ENCODE measurements at places on chromosomes 3 and 15. TPM values are rescaled to one million over a fixed set of nuclear protein-coding genes. Genes with fewer than 3 reads are reported as not detected.
A peak's percentile ranks its signal among the peaks of the same experiment; 100 is the strongest.

HHATL gene
- total RNA-seq, result 3.4 TPM

DNA sequence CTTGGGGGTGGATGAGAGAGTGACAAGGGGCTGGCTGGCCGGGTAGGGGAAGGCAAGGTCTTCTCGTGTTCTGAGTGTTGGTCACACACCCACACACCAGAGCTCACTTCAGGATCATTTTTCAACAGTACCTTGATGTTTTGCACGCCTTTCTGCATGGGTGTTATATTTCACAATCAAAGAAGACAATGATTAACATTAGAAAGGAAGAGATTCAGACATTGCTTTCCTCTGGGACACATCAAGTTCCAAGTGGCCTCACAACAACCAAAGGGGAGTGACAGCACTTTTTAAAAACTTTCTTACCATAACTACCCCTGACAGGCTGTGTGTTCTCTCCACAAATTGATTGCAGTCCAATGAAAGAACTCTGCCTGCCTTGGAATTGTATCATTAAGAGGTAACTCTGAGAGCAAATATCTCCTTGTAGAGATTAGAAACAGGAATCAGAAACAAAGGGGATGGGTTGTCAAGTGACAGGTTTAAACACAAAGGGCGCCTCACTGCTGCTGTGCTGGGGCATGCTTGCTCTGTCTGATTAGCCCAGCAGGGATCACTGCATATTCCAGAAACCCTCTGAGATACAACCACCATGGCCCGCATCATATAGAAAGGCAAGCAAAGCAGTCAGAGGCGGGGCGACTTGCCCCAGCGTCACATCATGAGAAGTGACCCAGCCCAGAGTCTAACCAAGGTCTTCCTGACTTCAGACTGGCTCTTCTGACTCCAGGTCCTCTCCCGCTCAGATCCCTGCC lies 230.8 kb downstream of the FEZF2 start:
- H3K27ac ChIP-seq, result no peak overlapping the region
- H3K4me1 ChIP-seq, result no peaks in the 10 kb centered on the region
- no peak overlapping the region for H3K4me3 ChIP-seq
- DNase-seq, result no peak

DNA sequence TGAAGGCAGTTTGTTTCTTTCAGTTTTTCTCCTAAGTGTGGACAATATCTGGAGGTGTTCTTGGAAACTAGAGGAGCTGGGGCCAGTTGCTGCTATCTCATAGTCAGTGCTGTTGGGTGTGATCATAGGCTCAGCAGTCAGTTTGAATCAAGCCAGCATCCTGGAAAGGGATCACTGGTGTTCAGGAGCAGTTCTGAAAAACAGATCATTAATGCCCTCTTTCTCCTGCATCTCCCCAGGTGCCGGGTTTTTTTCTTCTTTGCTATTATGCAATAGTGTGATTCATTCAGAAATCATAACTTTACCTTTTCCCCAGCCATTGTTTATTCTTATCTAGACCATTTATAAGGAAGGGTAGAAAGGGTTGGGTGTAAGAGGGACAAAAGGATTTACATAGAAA lies 24.0 kb downstream of the LNP1 start:
- no peak overlapping the region for H3K4me3 ChIP-seq
- no peaks in the 10 kb centered on the region for H3K4me1 ChIP-seq
- H3K36me3 ChIP-seq, result no peaks in the 10 kb centered on the region
- H3K27ac ChIP-seq, result no peak overlapping the region

DNA sequence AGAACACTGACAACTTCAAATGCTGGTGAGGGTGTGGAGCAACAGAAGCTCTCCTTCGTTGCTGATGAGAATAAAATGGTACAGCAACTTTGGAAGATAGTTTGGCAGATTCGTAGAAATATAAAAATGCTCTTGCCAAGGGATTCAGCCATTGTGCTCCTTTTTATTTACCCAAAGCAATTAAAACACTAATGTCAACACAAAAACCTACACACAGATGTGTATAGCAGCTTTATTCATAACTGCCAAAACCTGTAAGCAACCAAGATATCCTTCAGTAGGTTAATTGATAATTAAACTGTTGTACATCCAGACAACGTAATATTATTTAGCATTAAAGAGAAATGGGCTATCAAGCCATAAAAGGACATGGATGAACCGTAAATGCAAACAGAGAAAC lies 37.8 kb upstream of the LSAMP start:
- no peaks in the 10 kb centered on the region for H3K27me3 ChIP-seq
- H3K4me3 ChIP-seq, result no peak overlapping the region
- DNase-seq, result no peak
- no peaks in the 10 kb centered on the region for H3K4me1 ChIP-seq

IL12A gene
- not detected for total RNA-seq

- H3K36me3 ChIP-seq, result no peaks in the 10 kb centered on the region
- no peaks in the 10 kb centered on the region for H3K4me1 ChIP-seq
- H3K4me3 ChIP-seq, result no peak overlapping the region
- no peaks in the 10 kb centered on the region for H3K27me3 ChIP-seq
- H3K27ac ChIP-seq, result no peak overlapping the region
These were observed 243.6 kb upstream of the LYSMD4 start for GRCh38 chr15:99976811-99977271.

MESP2 gene
- total RNA-seq, result not detected

DNA sequence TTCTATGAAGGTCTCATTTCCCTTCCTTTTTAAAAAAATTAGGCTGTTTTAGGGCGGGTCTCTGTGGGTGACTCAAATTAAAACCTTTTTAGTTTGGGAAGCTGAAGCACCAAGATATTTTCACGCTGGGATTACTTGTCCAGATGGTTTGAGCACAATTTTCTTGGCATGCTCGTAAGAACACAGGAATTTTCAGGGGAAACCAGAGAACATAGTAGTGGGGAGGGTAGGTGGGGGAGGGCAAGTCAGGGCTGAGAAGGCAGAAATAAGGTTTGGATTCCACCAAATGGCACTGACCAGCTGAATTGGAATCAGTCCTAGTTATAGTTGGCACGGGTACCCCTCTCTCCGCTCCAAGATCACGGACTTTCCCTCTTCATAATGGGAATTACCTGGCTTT lies 97.3 kb upstream of the LRIG1 start:
- H3K4me3 ChIP-seq, result no peak overlapping the region
- no peak for DNase-seq
- no peaks in the 10 kb centered on the region for H3K27me3 ChIP-seq
- no peaks in the 10 kb centered on the region for H3K4me1 ChIP-seq

SLC30A4 gene
- total RNA-seq, result 6.6 TPM

STAC gene
- total RNA-seq, result not detected

GRCh38 chr15:65132878-65133547 lies 595 bp downstream of the PDCD7 start:
- no peaks in the 10 kb centered on the region for H3K36me3 ChIP-seq
- DNase-seq, result no peak
- no peaks in the 10 kb centered on the region for H3K27me3 ChIP-seq
- peak overlapping the region; percentile 84 for H3K27ac ChIP-seq

GRCh38 chr3:73448041-73448440 lies 176.7 kb downstream of the PDZRN3 start:
- H3K4me1 ChIP-seq, result no peaks in the 10 kb centered on the region
- no peaks in the 10 kb centered on the region for H3K36me3 ChIP-seq
- no peak overlapping the region for H3K4me3 ChIP-seq
- H3K27me3 ChIP-seq, result no peaks in the 10 kb centered on the region
- no peak for DNase-seq
- H3K27ac ChIP-seq, result no peak overlapping the region

- H3K27me3 ChIP-seq, result no peaks in the 10 kb centered on the region
- DNase-seq, result no peak
- no peaks in the 10 kb centered on the region for H3K36me3 ChIP-seq
- H3K4me3 ChIP-seq, result no peak overlapping the region
These were observed 581.9 kb upstream of the ZNF717 start for GRCh38 chr3:76367281-76367680.

CD276 gene
- 22.8 TPM for total RNA-seq

GRCh38 chr15:79371591-79371990 lies 60.5 kb upstream of the MINAR1 start:
- no peak overlapping the region for H3K27ac ChIP-seq
- H3K27me3 ChIP-seq, result no peaks in the 10 kb centered on the region
- H3K4me1 ChIP-seq, result no peaks in the 10 kb centered on the region
- H3K36me3 ChIP-seq, result no peaks in the 10 kb centered on the region
- DNase-seq, result no peak

DNA sequence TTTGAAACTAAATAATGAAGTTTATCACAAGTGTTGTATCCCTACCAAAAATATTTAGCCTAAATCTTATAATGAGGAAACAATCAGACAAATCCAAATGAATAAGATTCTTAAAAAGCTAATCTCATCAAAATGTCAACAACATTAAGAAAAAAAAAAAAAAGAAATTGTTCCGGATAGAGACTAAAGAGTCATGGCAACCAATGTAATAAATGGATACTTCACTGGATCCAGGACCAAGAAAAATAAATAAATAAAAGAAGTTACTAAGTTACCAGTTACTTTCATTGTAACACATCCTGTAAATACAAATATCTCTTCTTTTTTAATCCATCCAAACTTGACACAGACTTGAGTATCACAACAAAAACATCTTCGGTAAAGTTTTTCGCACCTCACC lies 607 bp downstream of the MRPL47 start:
- peaks cover 25% of the 10 kb centered on the region for H3K4me1 ChIP-seq
- peak overlapping the region; percentile 85 for H3K27ac ChIP-seq
- H3K36me3 ChIP-seq, result peaks cover 37% of the 10 kb centered on the region
- no peaks in the 10 kb centered on the region for H3K27me3 ChIP-seq

GPR149 gene
- not detected for total RNA-seq

- no peak overlapping the region for H3K4me3 ChIP-seq
- no peaks in the 10 kb centered on the region for H3K36me3 ChIP-seq
- H3K4me1 ChIP-seq, result no peaks in the 10 kb centered on the region
- no peaks in the 10 kb centered on the region for H3K27me3 ChIP-seq
- DNase-seq, result peak; percentile 69
These were observed 11.0 kb downstream of the ETV5 start for GRCh38 chr3:186097663-186098451.

DNA sequence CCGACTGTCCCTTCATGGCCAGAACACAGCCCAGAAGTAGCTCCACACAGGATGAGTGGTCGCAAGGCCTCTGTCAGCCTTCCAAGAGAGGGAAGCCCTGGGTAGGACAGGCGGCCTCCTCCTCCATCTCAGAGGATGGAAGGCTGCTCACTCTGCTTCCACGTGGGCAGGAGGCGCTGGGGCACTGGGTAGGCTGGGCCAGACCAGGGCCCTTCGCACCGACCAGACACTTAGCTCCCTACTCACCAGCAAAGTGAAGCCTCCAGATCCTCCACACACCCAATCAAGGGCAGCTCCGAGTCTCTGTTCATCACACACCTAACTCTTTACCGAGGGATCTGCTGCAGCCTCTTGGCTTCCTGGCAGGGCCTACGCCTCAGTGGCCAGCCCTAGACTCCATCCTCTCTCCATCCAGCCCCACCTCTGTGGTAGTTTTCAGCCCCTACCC lies 24.3 kb upstream of the PLXNA1 start:
- DNase-seq, result peak; percentile 39
- H3K36me3 ChIP-seq, result no peaks in the 10 kb centered on the region
- no peak overlapping the region for H3K27ac ChIP-seq
- no peaks in the 10 kb centered on the region for H3K27me3 ChIP-seq
- H3K4me3 ChIP-seq, result no peak overlapping the region

NEK10 gene
- total RNA-seq, result 5.8 TPM

DNA sequence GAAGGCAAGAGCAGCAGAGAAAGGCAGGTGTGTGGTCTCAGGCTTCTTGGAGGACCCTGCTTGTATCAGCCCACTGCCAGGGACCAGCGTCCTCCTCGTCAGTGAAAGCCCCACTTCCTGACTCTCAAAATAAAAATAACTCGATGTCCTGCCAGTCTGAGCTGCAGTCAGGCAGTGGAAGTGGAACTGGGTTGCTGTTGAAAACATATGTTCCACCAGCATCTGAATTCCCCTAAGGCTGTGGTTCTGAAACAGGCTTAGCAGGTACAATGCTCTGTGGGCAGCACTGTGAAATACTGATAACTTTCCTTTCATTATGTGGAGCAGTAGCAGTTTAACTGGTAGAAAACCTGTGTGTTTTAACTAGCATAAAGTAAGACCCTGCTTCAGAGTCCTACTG lies 121.6 kb upstream of the EIF1B start:
- no peak for DNase-seq
- no peak overlapping the region for H3K4me3 ChIP-seq
- no peaks in the 10 kb centered on the region for H3K27me3 ChIP-seq
- H3K36me3 ChIP-seq, result no peaks in the 10 kb centered on the region
- no peak overlapping the region for H3K27ac ChIP-seq
- no peaks in the 10 kb centered on the region for H3K4me1 ChIP-seq

GRCh38 chr3:171058058-171058457 lies 31.5 kb upstream of the SLC2A2 start:
- no peak overlapping the region for H3K27ac ChIP-seq
- no peaks in the 10 kb centered on the region for H3K27me3 ChIP-seq
- H3K36me3 ChIP-seq, result no peaks in the 10 kb centered on the region
- no peak for DNase-seq

RAB6B gene
- total RNA-seq, result 1.2 TPM

Data from Peyer's patch (tissue), 4 donors.